ENCODE measurements at places on chromosomes 1 and 21. TPM values are rescaled to one million over a fixed set of nuclear protein-coding genes. Genes with fewer than 3 reads are reported as not detected.

S100A12 gene
- total RNA-seq: not detected

IGFN1 gene
- not detected for total RNA-seq

CD5L gene
- total RNA-seq: not detected

PCP4L1 gene
- 0.26 TPM for total RNA-seq
